ENCODE measurements at places on chromosomes 2 and 18.

DNA sequence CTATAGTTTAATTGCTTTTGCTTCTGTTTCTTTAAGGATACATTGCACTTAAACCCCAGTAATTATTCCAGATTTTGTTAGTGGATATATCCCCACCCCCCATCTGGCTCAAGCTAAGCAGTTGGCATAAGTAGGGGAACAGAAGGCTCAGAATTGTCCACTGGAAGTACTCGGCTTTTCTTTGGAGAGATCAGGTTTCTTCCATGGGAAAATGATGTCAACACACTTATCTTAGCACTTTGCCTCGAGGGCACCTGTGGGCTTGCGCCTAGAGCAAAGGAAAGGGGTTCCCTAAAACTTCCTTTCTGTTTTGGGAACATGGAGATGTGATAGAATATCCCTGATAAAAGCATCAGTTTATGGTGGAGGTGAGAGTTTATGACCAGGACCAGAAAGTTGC is 130.6 kb downstream of the FMNL2 start:
- no peak for DNase-seq

- DNase-seq = no peak
Observed at GRCh38 chr2:233572468-233572867, 5.9 kb upstream of the USP40 start.

DNA sequence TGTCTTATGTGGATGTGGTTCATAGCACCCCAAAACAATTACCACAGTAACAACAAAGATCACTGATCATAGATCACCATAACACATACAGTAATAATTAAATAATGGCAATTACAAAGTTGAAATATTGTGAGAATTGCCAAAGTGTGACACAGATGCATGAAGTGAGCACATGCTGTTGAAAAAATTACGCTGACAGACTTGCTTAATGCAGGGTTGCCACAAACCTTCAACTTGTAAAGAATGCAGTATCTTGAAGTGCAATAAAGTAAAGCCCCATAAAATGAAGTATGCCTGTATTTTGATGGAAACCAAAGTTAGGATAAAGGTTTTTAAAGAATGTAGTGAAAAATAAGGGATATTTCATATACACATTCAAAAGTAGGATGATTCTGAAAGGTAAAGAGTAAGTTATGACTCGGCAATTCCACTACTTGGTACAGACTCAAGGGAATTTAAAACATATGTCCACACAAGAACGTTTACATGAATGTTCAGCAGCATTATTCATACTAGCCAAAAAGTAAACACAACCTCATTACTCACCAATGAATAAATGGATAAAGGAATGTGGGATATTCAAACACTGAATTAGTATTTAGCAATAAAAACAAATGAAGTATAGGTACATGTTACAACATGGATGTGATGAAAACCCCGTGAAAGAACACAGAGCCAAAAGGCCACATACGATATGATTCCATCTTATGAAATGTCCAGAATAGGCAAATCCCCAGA is 61.6 kb downstream of the SCN9A start:
- no peak for DNase-seq

- no peak for DNase-seq
Observed at GRCh38 chr2:115574667-115575066, 1132.2 kb downstream of the DPP10 start.

GRCh38 chr2:205171261-205171940 is 510.9 kb upstream of the NRP2 start:
- no peak for DNase-seq
